Immature natural killer cell (primary cell): ENCODE measurements at places on chromosomes 13 and 19. TPM values are rescaled to one million over a fixed set of nuclear protein-coding genes. Genes with fewer than 3 reads are reported as not detected.

- DNase-seq, result peak; percentile 26
Measured at GRCh38 chr19:7326105-7326877, 22.4 kb upstream of the ARHGEF18 start.

- no peak for DNase-seq
Measured at GRCh38 chr13:108360139-108360538, 90.6 kb downstream of the TNFSF13B start.

DNA sequence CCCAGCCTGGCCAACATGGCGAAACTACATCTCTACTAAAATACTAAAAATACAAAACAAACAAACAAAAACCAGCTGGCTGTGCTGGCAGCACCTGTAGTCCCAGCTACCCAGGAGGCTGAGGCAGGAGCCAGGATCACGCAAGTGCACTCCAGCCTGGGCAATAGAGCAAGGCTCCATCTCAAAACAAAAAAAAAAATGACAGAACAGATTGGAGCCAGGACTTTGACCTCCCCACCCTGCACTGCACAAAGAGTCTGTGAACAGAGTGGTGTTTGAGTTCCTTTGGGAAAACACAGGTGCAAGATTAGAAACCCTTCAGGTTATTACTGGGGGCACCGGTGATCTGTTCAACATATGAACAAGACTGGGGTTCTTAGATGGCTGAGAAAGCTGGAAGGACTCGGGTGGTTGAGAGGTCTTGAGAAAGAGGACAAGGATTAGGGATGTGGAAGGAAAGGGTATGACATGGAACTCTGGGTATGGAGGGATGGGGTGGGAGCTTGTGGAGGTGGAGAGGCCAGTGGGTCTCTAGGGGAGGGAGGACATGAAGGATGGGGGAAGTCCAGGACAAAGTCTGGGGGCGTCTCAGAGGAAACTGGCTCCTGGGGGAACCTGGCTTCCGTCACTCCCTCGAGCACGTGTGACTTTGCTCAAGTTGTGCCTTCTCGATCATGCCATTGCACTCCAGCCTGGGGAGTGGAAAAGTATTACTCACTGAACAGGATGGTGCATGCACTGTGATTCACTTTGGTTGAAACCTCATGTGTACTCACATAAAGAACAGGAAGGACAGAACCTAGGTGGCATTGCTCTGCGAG is 25.9 kb downstream of the RCN3 start:
- DNase-seq, result no peak

Gene VSTM2B
- not detected for polyA plus RNA-seq
